NCI-H2171 (cell line): ENCODE measurements at places on chromosomes 11 and 22.

DNA sequence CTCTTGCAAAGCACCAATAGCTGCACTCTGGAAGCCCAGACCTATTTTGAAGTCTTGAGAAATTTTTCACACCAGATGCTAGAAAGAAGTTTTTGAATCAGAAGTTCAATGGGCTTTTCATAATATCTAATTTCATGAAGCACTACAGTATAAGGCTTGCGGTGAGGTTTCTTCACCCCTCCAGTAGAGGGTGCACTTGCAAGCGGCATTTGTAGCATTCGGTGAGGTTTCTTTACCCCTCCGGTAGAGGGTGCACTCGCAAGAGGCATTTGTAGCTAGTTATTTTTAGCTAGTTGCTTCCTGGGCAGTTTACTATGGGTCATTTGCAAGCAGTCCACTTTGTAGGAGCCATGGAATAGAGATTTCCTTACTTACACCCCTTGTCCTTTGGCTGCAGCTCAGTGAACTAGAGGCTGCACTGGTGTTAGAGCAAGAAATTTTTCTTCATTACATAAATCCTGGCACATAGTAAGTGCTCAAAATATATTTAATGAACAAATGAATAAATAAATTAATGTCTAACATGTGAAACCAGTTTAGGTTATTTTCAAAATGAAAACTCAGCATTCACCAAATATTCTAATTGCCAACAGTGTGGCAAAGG lies 7.8 kb upstream of the NOX4 start:
- no peak for DNase-seq

- DNase-seq, result no peak
Measured at GRCh38 chr22:49738566-49738965, 89.1 kb downstream of the BRD1 start.

DNA sequence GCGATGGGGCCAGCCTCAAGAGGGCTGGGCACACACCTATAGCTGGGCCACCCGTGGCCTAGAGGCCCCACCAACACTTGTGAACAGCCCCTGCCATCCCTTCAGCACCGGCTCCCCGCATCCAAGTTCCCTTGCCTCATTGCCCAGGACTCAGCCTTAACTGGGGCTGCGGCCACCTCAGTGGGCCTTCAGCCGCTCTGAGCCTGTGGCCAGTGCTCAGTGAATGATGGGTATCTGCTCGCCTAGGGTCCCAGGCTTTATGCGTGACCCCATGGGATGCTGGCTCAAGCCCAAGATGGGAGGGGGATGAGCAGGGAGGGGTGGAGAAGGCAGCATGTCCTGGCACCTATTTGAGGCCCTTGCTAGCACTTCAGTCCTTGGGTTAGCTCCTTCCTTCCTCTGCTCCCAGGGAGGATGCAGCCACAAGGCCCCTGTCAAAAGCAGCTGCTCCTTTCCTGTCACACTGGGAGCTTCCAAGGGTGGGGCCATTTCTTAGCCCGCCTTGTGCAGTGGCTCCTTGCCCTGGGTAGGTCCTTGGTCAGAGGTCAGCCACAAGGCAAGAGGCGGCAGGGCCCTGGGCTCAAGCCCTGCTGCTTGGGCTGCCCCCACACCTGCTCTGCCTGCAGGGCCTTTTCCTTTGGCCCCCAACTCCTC lies 31.8 kb downstream of the GNAZ start:
- DNase-seq, result no peak

GRCh38 chr22:42562684-42563083 lies 8.9 kb downstream of the SERHL2 start:
- DNase-seq, result no peak

GRCh38 chr11:2732261-2732939 lies 32.6 kb upstream of the KCNQ1OT1 start:
- DNase-seq, result no peak
